Astrocyte (in vitro differentiated cells and primary cell): ENCODE measurements at places on chromosomes 3 and 15.

GRCh38 chr3:18609187-18609586 is 184.0 kb upstream of the SATB1 start:
- no peak for DNase-seq

GRCh38 chr15:73573572-73573971 is 59.6 kb downstream of the NPTN start:
- peak; percentile 23 for DNase-seq

- no peak for DNase-seq
These were observed 799 bp upstream of the C2CD4B start for GRCh38 chr15:62165793-62166375.

DNA sequence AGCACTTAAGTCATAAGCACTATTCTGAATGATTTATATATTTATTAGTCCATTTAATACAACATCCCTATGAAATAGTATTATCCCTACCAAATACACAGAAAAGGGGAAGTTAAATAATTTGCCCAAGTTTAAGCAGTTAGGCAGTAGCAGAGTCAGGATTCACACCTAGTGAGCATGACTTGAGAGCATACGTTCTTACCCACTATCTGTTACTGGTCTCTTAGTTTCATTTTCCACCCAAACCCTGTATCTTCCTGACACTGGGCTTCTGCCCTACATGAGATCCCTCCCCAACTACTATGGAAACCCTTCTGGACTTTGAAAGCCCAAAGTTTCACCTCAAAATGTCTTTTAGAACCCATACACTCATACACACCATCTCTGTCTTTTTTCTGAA is 4.4 kb upstream of the ATOSA start:
- no peak for DNase-seq

GRCh38 chr3:141942006-141942405 is 65.6 kb downstream of the ATP1B3 start:
- no peak for DNase-seq

DNA sequence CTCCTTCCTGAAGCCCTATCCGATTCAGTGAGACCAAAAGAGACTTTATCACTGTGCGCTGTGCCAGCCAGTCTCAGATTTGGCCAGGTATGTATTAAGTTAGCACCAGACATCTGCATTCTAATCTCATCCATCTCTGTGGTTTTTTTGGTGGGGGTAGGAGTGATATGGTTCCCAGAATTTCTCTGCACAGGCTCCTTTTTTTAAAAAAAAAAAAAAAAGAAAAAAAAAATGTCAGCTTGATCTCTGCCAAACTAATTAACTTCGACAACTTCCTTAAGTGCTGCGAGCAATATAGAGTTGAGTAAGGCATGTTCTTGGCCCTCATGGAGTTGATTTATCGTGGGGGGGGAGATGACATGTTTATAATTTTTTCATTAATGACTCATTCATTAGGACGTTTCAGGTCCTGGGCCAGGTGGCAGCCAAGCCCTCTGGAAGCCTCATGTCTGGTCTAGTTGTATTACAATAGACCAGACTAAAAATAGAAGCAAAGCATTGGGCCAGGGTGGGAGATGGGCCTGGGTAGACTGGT is 12.9 kb downstream of the SLCO3A1 start:
- peak; percentile 68 for DNase-seq

DNA sequence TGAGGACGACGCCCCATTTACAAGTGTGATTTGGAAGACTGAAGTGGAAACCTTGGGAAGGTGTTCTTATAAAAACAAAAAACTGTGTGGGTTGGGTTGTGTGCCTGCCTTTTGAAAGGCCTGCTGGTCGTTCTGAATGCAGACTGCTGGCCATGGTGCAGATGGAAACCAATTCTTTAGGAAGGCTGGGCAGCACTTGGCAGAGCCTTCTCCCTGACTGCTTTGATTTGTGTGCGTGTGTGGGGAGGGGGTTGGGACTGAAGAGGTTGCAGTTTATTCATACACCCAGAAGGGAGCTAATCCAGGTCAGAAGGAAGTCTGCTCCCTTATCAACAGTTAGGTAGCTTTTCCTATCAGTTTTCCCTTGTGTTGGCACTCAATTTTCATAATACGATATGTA is 288.7 kb downstream of the SOX2 start:
- no peak for DNase-seq

DNA sequence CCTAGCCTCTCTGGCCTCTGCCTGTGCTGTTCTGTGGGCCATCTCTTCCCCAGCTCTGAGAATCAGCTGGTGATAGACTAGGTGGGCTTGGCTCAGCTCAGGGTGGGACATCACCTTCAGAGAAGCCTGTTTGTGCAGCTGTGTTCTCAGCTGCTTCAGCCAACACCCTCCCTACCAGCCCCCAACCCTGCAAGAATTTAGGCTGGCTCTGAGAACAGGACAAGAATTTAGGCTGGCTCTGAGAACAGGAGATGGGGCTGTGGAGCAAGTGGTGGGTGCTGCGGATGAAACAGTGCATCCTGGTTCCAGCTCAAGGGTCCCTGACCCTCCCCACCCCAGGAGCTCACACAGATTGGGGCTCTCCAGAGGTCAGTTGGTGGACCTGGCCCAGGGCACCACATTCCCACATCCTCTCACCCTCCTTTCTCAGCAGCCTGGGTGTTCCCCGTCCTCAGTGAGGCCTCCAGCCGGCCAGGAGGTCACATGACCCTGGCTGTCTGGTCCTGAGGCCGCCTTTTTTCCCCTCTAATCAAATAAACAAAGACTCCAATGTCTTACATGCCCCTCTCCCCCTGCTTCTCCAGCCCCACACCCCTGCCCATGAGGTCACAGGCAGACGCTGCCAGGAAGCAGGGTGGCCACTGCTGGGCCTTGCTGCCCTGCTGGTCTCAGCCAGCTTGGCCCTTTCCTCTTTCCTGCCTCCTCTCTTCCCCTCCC is 14.9 kb downstream of the PLEKHO2 start:
- DNase-seq, result peak; percentile 50

DNA sequence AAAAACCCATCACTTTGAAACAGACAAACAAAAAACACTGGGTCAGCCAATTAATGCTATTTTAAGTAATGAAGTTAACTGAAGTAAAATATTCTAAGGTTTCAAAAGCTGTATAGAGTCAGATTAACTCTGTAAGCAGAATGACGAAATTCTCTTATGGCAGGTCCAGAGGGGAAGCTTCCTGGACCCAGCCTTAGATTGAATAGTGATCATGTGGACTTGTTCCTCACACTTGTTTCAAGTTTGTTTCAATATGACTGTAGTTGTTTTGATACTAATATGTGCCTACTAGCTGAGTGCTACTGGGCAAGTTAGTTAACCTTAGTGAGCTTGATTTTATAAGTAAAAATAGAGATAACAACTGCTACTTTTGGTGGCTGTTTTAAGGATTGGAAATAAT is 32.6 kb downstream of the PLS1 start:
- no peak for DNase-seq

DNA sequence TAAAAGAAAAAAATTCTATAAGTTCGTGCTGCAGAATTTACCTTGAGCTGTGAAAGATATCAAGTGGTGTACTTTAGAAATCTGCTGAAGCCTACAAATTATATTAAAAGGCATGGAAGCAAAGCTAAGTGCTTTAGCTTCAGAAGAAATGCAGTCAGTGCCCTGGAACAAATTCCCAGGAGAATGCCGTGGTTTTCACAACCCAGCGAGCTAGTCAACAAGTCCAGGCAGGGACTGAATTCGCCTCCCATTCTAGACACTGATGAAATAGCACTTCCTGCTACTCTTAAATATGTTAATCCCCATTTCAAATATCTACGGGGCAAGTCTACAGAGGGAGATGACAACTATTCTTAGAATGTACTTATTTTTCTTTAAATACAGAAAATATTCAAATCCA is 326.4 kb upstream of the IGF1R start:
- DNase-seq, result no peak

DNA sequence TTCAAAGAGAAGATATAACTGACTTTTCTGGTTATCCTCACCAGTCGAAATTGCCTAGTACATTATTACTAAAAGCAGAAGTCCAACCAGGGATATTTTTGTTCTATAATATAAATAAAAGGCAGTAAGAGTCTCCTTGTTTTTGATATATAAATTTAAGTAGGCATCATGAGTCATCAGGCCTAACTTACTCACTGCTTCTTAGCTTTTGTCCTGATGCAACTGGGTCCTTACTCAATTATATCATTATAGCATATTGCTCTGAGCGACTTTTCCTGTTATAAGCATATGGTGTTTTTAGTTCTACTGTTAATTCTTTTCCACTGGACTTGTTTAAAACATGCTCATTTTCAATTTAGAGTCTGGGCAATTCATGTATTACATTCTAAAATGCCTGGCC is 910.1 kb downstream of the MCTP2 start:
- DNase-seq, result peak; percentile 26

DNA sequence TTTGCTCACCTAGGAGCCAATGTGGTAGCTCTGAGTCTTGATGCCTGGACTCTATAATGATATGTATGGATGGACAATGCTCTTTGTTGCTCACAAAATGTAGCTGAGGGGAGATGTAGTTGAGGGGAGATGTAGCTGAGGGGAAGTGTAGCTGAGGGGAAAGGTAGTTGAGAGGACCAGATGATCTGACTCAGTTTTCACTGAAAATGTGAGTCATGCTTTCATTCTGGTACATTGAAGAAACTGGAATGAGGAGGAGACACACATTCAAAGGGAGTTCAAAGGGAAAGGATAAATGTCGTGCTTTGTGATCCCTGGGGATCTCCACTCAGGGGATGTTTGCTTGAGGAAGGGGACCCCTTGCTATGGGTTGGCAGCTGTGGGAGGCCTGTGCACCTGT is 302.9 kb upstream of the TRIM42 start:
- no peak for DNase-seq

DNA sequence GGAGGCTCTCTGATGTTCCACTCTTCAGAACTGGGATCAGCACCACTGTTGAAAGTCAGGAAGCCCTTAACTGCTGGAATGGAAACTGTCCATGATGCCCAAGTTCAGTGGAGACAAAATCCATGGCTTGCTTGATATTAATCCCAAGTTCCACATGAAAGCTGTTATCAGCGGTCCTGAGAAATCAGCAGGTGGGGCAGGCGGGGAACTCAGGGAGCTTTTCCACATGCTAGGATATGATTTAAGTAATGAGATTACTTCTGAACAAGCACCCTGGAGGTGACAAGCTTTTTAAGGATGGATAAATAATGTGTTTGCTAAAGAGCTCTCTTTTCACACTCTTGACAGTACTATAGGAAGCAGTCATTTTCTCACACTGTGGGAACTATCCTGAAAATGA is 82.9 kb downstream of the CYP19A1 start:
- DNase-seq, result no peak

DNA sequence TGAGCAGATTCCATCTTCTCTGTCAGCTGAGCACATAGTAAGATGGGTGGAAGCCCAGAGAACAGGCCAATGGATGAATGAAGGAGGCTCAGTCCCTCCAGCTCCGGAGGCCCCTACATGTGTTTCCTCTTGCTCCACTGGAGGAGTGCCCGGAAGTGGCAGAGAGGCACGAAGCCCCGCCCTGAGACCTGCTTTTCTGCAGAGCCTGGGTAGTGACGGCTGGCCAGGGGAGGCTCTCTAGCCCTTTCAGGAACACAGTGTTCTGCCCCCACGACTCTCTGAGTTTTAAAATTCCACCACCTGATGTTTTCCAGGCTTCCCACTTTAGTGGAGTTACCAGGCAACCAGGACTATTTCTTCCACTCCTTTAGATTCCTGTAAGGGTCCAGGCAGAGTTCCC is 149.4 kb upstream of the SLC6A11 start:
- no peak for DNase-seq

DNA sequence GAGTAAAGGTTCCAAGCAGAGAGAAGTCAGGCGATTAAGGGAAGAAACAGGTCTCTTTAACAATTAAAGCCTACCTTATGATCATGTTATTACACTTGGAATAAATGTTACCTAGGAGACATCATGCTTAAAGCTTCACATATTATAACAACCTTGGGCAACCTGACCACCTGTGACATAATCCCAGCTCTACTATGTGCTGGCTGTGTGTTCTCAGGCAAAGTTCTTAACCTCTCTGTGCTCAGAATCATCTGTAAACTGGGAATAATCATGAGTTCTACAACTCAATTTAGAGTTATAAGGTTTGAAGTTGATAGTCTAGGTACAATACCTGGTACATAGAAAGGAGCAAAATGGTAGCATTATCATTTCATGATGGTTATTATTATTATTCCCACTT is 159.3 kb downstream of the MAGI1 start:
- no peak for DNase-seq

DNA sequence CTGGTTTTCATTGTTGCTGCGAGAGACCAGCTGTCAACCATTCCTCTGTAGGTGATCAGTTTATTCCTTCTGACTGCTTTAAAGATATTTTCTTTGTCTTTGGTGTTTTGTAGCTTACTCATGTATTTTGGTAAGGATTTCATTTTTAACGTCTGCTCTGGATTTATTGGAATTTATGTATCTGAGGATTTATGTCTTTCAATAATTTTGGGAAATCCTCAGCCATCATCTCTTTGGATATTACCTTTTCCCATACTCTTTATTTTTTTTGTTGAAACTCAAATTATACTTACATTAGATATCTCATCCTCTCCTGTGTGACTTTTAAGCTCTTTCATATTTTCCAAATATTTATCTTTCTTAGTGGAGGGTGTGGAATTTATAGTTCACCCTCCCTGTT is 62.7 kb upstream of the COL8A1 start:
- no peak for DNase-seq

GRCh38 chr3:57706462-57706861 is 13.6 kb upstream of the DENND6A start:
- peak; percentile 83 for DNase-seq

- DNase-seq, result no peak
These were observed 132.4 kb downstream of the GOLGA6L6 start for GRCh38 chr15:20409247-20409646.

- no peak for DNase-seq
These were observed 18.8 kb downstream of the SCAP start for GRCh38 chr3:47456984-47457383.

- peak; percentile 53 for DNase-seq
These were observed at the start of gene CADPS for GRCh38 chr3:62874711-62875557. Gene CADPS (minus strand): TSS chr3:62875416. CDS start chr3:62875029, 387 bp downstream.

DNA sequence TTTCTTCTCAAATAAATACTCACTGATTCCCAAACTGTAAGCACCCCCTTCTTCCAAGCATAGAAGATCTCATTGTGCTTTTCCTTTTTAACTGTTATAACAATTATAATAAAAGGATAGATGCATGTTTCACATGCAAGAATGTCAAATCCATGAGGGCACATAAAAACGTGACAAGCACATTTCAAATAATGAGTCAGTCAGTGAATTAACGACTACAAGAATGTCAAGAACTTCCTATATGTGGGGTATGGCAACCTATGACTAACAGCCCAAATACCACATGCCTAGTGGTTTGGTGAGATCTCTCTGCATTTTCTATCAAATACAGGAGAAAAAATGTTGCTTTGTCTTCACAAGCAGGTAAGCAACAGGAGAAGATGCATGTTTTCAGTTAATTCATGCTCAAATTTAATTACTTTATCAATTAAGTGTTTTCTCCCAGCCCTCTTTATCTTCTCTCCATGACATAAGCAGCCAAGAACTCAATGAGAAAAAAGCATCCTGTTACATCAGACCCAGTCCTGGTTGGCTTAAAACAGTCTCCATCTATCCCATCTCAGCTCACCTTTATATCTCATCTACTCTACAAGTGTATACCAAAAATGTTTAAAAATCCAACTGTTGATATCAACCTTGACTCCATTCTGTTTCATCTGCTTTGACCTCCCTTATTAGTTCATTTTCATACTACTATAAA is 181.5 kb upstream of the LMCD1 start:
- DNase-seq, result peak; percentile 78
